H54 (cell line): ENCODE measurements at places on chromosomes 13 and 19.
A peak's percentile ranks its signal among the peaks of the same experiment; 100 is the strongest.

GRCh38 chr19:29964171-29964570, 22.1 kb downstream of the URI1 start:
- DNase-seq = no peak

GRCh38 chr13:112809332-112810315, 119.8 kb downstream of the ATP11A start:
- DNase-seq = no peak

DNA sequence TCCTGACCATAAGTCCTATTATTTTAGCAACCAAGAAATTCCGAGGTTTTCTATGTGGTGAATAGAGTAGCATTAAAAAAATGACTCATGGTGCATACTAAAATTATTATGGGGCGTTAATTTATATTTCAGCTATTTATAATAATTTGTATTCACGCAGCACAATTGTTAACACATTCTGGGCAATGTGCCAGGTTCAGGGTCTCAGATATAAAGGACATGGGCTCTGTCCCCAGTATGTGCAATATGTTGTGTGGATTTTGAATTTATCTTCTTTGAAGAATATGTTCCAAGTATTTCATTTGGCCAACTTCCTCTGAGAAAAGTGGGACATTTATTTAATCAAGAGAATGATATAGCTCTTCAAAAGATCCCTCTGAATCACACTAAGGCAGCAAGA, 1434.7 kb upstream of the PRR20A start:
- DNase-seq = no peak

DNA sequence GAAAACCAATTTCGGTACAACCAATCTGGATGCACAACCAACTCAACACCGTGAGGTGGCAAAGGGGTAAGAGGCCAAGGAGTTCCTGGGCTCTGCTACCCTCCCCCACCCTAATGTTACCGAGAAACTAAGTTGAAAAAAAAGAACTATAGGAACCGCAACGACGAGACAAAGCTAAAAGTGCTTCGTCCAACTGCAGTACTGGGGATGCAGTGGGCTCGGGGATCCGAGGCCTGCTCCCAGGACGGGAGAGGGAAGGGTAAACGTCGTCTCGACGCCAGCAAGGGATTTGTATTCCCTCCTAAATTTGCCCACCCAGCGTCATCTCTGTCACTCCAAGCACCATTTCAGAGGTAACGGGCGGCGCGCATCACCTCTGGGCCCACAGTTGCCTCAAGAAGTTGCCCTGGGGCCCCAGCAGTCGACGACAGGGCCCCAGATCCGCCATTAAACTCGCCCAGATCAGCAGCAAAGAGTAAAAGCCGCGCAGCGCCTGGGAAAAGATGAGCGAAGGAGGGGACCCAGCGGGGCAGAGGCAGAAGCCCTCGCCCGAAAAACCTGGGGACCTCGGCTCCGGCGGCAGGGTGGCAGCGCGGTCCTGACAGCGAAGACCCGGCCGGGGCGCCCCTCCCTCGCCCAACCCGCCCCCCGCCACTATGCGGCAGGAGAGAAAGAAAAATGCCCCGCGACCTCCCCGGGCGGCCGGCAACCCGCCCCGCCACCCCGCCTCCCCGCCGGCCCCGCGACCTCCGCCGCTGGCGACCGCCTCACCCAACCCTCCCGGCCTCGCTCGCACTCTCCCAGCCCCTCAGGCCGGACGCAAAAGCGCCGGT, 752 bp downstream of the ZMYM5 start:
- no peak for DNase-seq

GRCh38 chr19:2266183-2266993, 10.2 kb upstream of the JSRP1 start:
- DNase-seq = no peak

DNA sequence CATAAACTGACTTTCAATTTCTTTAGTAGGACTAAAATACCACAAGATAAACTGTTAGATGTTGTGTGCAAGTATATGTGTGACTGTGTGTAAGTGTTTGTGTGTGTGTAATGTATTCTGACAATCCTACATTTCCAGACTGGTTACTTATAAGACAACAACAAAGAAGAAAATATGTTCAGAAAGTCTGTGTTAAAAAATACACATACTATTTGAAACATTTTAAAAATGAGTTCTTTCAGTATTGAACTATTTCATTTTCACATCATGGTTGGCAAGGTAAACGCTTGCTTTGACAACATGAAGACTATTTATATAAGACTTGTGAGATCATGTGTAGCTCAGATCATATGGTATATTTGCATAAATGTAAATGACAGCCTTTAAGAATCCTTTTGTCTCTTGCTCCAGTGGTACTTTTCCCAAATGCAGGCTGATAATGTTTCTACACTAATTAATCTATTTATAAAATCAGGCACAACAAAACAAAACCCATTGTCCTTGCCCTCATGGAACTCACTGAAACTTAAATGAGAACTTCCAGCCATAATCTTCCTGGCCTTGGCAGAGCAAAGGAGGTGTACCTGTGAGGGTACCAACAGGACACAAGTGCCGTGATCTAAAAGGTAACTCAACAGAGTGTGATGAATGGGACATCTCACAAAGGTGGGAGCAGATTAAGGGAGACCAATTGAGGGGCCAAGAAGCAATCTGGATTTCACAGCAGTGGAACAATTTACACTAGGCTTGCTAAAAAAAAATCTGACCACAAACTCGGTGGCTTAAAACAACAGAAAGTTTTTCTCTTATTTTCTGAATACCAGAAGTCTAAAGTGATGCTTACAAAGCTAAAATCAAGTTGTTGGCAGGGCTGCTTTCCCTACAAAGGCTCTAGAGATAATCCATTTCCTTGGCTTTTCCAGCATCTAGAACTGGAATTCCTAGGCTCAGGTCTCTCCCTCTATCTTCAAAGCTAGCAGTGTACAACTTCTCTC, 349.0 kb downstream of the TBC1D4 start:
- DNase-seq = no peak

DNA sequence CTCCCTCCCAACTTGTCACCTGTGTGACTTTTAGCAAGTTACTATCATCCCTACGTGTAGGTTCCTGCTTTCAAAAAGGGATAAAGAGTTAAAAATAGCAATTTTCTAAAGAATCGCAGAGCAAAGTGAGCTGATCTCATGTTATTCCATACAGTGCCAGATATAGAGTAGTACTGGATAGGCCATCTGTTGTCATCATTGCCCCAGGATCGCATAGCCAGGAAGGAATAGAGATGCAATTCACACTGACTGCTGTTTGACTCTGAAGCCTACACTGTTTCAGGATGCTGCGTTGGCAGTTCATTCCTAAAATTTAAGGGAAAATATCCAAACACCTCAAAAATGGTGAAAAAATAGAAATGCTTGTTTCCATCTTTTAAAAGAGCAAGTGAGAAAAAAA, 138.9 kb downstream of the SHISA2 start:
- DNase-seq = no peak

DNA sequence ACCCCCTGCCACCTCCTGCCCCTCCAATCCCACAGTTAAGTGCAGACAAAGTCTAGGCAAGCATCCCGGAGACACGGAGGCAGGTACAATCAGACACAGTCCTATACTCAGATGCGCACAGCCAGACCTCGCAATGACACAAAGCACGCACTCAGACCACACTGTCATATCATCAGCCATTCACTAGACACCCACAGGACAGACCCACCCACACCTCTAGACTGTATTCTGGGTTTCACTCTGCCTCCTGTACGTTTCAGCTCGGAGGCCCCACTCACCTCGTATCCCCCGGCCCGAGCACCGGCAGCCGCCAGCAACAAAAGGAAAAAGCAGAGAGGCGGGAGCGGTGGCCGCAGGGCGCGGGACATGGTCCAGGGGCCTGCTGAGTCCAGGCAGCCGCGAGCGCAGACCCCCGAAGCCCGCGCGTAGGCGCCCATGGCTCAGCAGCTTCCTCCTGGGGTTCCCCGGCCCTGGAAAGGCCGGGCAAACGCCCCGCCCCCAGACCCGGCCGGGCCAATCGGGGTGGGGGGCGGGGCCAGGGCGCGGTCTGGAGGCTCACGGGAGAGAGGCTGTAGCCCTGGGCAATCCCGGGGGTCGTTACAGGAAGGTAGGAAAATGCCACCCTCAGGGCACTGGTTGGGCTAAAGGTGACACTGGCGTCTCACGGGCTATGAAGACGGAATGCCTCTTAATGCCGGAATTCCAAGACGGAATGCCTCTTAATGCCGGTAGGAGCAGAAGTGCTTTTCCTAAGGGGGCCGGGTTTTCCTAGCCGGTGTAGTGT, at the start of the genes MAN2B1 and WDR83:
MAN2B1 (minus strand) TSS at position 478 of the 784 bp plus-strand sequence; CDS start at position 437, 41 bp downstream.
WDR83 (plus strand) TSS at position 543 of the 784 bp plus-strand sequence. CDS start 2,984 bp downstream, outside the sequence.
- peak; percentile 93 for DNase-seq

- DNase-seq = no peak
Observed at GRCh38 chr13:66543780-66544179, 686.4 kb downstream of the PCDH9 start.

- no peak for DNase-seq
Observed at GRCh38 chr13:88339271-88339741, 668.1 kb downstream of the SLITRK5 start.
